ENCODE measurements at places on chromosomes 6 and 20.

GRCh38 chr6:95593025-95593424 lies 15.7 kb downstream of the MANEA start:
- DNase-seq = no peak

DNA sequence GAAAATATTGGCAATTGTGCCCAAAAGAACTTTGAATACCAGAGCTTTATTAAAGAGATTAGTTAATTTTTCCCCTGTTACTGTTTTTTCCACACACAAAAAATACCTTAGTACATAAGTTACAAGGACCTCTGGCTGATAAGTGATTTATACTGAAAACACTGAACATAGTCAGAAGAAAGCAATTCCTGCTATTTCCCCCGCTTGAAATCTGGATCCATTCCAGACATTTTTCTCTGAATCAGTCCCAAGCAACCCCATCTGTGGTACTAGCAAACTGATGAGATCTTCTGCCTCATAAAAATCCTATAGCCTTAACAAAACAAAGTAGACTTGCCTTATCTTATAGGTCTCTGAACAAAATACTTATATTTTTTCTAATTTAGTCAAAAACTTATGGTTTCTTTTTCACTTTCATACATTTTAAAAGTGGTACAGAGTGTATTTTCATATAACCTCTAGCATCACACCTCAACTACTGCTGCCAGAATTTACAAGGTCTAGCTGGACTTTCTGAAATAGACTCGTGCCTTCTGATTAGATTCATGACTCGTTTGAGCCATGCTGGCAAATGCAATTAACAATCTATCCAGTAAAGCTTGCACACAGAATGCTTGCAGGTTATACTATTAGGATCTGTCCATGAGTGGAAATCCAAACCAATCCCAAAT lies 111.9 kb downstream of the TBX18 start:
- DNase-seq = no peak

GRCh38 chr20:61502433-61502832 lies 250.4 kb downstream of the CDH4 start:
- DNase-seq = no peak

DNA sequence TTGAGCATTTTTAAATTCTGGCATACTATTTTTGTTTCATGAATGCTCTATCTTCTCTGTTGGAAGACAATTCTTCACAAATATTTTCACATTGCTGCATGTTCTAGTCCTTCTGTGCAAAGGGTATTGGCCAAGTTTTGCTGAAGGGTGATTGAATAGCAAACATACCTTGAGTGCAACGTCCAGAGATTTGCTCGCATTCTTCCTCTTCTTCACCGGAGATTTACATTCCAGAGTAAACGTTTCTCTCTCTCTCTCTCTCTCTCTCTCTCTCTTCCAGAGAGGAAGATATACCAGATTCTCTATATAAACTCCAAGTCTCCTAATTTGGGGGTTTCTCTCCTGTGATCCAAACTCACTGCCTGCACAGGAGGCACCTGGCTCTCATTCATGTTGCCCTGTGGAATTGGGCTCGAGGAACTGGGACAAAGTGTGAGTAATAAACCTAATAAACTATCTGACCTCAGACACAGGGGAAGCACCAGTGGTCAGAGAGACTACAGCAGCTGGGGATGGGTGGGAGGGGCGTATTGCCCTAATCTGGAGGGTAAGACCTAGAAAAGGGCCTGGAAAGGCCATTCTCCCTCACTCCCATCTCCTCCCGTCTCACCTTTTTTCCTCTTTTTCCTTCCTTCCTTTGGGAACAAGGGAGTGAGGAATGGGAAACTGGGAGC lies 1.1 kb upstream of the TREML1 start:
- no peak for DNase-seq

- no peak for DNase-seq
Observed at GRCh38 chr6:149541139-149541538, 4.7 kb downstream of the PPIL4 start.

All from activated CD4-positive, alpha-beta T cell treated with anti-CD3 and anti-CD28 coated beads, Interleukin-2, Interleukin-6, amounts not matched to agents 100 ng/mL and 50 ng/mL, durations not matched to agents 16 hours and 8 hours (primary cell).